ENCODE measurements at places on chromosomes 13 and 19.

DNA sequence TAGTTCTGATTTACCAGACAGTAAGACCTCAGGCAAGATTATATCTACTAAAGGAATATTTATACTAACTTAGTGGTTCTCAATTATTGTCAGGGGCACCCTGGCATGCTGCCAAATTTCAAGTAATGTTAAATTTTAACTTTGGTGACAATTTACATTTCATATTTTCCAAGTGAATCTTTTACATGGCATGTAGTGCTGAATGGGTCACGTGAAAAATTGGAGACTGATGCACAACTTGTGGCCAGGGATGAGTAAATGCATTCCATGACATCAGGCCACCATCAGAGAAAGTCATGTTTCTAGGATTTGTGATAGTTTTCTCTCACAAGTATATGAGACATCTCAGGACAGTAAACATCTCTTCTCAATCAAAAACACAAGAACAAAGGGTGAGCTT, 202.6 kb upstream of the SOX21 start:
- DNase-seq = no peak

GRCh38 chr19:10961073-10961860, 437 bp downstream of the SMARCA4 start:
- DNase-seq = no peak

- no peak for DNase-seq
These were observed 290.1 kb downstream of the HS6ST3 start for GRCh38 chr13:96379967-96380366.

DNA sequence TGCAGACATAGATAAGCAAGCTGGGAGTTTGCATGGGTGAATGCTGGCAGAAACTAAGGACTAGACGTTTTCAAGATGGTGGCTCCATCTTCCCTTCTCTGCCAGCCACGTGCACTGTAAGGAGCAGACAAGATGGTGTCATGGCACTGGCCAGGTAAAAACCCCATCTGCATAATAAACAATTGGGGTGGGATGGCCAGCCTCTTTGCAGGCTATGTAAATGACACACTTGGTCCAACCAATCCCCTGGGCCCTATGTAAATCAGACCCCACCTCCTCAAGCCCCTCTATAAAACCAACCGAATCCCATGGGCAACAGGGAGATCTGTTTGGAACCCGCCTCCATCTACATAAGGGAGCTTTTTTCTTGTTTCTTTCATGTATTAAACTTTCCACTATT, 2.4 kb upstream of the OR7A5 start:
- no peak for DNase-seq

GRCh38 chr13:30031488-30031887, 181.1 kb upstream of the UBL3 start:
- no peak for DNase-seq

- DNase-seq = no peak
These were observed 814 bp downstream of the NBEA start for GRCh38 chr13:34942732-34943435.

DNA sequence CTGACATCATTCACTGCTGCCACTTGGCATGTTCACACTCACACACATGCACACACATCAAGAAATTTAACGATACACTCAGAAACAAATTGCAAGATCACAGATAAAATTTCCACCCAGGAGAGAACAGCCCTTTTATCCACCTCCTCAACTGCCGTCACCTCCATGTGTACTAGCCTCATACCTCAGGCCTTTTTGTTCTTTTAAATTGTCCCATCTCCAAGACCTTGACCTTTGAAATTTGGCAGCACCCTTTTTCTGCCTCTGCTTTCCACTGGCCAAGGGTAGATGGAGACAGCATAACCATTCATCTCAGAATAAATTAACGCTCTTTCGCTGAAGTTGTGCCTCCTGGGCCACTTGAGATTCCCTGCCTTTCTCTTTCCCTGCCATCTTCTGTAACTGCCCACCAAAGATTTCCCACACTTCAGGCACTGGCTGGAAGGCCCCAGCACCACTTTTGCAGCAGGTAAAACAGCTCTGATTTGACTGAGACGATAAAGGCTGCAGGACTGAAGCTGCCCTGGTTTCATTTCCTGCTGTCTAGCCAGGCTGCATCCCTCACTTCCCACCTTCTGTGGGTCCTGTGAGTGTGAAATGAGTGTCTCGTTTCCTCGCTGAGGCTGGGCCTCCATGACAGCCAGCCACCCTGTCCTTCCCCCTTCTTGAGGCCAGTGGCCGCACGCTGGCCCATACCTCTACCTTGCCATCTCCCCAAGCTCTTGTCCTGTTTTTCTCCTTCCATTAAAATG, 39.3 kb downstream of the MBNL2 start:
- no peak for DNase-seq

GRCh38 chr13:42720113-42720857, 61.1 kb upstream of the FAM216B start:
- DNase-seq = no peak

DNA sequence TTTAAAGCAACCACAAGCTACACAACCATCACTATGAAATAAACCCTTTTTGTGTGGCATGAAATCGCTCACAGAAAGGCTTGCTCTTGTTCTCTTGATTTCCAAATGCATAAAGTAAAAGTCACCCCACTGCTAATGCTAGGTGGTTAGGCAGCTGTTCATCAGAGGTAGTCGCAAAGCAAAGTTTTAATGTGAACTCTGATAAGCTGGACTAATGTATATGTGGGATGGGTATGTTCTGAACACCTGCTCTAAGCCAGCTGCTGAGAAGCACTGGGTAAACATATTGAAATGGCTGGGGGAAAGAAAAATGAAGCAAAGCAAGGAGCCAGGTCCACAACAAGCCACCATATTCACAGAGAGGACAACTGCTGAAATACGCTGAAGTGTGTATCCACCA, 142.3 kb downstream of the KLF12 start:
- no peak for DNase-seq

DNA sequence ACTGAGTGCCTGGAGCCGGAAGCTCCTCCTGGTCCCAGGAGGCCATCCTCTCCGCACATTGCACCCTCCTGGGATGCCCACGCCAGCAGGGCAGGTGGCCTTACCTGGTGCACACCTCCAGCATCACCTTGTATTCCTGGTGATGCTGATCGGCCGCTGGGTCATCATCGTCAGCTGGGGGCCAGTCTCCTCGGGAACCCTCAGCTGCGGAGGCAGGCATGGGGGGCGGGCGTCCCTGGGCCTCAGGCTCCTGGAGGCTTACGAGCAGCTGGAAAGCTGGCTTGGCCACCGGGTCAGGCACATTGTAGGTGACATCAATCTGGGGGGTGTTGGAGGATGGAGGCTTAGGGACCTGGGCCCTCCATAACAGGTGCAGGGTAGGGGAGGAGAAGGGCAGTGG, 13.7 kb downstream of the F2RL3 start:
- DNase-seq = no peak

- DNase-seq = no peak
These were observed 257.9 kb downstream of the KLF12 start for GRCh38 chr13:73876323-73876722.

DNA sequence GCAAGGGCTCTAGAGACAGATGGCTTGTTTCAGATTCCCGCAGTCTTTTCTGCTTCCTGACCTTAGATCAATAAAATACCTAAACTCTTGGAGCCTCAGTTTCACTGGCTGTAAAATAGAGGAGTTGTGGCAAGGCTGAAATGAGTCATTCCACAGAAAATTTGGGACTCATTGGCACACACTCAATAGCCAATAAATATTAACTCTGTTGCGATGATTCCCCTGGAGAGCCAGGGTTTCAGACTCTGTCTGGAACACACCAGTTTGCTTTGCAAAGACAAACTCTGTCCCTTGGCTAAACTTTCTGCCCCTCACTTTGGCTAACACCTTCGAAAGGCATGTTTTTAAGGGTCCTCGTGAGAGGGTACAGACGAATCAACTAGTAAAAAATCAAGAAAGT, 18.1 kb upstream of the UBE2L5 start:
- no peak for DNase-seq

DNA sequence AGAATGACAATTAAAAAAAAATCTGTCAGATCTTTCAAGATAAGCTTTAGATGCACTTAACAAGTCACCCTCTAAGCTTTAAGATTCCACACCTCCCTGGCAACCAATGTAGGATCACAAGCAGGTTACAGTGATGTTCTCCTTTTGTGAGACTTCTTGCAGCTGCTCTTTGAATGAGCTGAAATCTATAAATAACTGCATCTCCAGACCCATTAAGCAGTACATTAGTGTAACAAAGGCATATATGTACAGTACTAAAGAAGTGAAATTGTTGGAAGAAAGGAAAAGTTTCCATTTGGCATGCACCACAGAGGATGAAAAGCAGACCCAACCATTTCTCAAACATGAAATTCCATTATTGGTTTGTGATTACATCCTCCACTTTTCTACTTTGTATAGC, 364.7 kb downstream of the ENOX1 start:
- DNase-seq = no peak

DNA sequence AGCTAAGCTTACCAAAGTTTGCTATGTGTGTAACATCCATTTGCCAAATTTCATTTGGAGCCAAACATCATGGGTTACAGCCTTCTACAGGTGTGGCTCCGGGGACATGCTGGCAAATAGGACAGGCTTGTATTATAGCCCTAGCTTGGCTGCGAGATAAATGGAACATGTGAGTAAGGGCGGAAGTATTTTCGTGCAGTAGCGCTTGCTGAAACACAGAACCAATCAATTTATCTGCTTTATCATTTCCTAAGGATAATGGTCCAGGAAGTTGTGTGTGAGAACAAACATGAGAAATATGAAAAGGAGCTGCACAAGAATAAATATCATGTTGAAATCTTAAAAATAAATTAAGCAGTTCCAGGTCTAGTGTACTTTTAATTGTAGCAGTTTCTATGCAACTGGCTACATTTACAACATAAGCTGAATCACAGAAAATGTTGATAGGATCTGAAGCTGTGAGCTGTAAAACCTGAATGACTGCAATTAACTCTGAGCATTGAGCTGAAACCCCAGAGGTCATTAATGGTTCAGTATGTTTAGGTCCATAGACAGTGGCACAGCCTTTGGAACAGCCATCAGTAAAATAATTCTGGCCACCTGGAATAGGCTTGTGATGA, 22.2 kb upstream of the ZNF100 start:
- no peak for DNase-seq

DNA sequence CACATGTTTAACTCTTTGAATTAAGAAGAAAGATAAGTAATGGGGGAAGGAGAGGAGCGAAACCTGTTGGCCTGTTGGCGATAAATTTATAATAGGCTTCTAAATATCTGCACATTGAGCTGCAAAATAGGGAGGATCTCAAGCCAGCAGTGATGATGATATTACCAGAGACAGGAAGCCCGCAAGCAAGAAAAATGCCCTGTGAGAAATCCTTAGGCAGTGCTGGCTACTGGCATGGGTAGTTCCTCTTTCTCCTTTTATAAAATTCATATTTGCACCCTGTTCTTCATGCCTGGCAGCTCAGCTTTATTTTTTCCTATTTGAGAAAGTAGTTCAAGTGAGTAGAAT, 858 bp upstream of the USP12 start:
- DNase-seq = no peak

DNA sequence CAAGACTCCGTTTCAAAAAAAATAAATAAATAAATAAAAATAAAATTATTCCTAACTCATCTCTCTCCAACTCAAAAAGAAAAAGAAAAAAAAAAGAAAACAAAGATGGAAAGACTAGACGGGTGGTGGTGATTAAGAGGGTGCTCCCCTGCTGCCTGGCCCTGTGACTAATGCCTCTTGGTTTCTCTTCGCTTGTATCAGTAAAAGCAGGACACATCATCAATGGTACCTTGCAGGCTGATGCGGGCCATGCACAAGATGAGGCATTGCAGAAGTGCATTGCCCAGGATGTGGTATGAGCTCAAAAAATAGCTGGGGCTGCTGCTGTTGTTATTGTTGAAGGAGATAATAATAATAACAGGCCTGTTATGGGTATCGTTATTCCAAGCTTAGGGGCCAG, 14.6 kb downstream of the ACER1 start:
- no peak for DNase-seq

DNA sequence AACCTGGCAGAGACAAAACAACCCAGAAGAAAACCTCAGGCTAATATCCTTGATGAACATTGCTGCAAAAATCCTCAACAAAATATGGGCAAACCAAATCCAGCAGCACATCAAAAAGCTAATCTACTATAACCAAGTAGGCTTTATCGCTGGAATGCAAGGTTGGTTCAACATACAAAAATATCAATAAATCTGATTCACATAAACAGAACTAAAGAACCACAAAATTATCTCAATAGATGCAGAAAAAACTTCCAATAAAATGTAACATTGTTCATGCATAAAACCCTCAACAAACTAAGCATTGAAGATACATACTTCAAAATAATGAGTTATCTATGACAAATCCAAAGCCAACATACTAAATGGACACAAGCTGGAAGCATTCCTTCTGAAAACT, 8.8 kb downstream of the ZNF724 start:
- DNase-seq = no peak

DNA sequence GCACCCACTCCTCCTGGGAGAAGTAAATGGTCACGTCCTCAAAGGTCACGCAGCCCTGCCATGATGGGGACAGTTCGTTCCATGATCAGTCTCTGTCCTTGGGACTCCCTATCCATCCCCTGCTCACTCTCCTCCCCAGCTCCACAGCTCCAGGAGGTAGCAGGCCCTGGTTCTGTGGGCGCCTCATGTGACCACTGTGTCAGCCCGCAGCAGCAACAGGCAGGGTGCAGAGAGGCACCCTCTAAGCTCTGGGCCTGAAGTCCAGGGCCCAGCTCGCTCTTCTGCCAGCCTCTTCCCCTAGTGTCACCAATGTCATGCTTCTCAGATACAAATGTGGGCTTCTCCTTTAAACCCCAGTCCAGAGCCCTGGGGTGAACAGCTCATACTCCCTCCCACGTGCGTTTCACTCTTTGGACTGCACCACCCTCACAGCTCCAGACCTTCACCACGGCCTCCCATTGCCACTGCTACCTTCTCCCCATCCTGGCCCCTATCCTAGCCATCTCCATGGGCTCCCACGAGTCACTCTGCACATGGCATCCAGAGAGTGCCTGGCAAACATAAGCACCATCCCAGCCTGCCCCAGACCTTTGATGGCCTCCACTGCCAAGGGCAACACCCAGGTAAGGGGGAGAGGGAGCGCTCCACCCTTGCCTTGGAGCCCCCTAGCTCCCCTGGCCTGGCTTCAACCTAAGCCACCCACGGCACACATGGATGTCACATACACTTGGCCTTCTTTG, 2.9 kb downstream of the ZNF792 start:
- no peak for DNase-seq

GRCh38 chr13:48501705-48502104, 31.2 kb downstream of the RCBTB2 start:
- DNase-seq = no peak

Measured in stimulated activated CD4-positive, alpha-beta T cell treated with anti-CD3 and anti-CD28 coated beads, Interleukin-1b, Interleukin-23, amount 100 ng/mL, for 24 hours (primary cell).